ENCODE measurements at places on chromosomes 12 and 14.

GRCh38 chr12:18562531-18562930 lies 175.3 kb downstream of the PLCZ1 start:
- DNase-seq: no peak

GRCh38 chr14:68307790-68308168 lies 485.1 kb downstream of the ZFP36L1 start:
- no peak for DNase-seq

DNA sequence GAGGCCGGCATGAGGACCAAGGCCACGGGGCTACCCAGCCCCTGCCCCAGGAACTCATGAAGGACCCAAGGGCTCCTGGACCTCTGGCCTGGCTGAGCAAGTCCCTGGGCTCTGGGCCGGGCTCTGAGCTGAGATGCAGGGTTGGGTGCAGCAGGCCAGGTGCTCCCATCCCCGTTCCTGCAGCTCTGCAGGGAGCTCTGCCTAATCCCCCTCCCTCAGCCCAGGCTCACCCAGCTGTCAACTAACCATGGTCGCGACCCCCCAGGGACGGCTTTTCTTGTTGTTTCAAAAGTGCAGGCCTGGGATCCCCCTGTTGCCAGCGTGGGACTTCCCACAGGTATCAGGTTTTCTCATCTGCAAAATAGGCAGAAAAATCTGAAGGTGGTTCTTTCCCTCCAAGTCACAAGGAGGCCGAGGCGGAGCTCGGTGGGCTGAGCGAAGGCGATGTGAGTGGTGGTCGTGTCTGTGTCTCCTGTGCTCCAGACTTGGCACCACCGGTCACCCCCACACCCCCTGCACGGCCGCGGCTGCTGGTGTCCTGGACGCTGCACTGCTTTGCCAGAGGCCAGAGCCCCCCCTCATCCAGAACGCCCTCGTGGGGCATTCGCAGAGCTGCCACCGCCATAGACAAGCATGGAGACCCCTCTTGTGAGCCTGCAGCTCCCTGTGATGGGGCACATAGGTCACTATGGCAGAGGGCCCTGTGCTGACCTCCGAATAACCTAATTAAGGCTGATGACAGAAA lies 22.5 kb upstream of the GALNT9 start:
- DNase-seq: no peak

DNA sequence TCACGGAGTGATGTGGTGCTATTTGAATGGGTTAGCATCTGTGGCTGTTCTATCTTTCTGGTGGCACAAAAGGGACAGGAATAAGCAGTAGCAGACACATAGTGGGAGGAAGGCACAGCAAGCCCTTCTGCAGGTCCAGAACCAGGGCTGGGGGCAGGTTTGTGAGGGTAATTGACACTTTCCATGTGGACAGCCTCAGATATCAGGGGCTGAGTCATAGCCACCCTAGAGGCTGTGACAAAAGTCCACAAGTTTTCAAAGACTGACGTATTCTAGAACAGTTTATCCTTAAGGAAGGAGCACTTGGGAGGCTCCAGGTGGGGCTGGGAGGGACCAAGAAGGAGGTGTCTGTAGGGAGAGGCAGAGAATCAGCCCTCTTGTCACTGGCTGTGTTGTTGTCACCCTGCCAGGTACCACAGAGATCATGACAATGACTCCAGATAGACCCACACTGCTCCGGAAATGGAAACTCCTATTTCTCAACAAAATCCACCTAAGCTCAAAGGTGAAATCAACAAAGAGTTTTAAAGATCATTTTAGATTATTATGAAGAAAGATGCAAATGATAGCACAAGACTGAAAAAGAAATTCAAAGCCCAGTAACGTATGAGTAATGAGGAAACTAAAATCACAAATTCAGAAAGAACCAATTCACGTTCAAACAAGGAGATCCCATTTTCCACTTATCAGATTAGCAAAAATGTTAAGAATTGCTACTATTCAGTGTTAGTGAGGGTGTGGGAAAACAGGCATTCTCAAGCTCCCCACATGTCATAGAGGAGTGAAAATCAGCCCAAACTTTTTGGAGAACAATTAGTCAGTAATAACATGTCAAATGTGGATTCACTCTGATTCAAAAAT lies 48.3 kb downstream of the NFKBIA start:
- peak; percentile 61 for DNase-seq

- DNase-seq: peak; percentile 93
Measured at GRCh38 chr14:99729991-99730875, 46.1 kb downstream of the CYP46A1 start.

GRCh38 chr12:123997033-123997822 lies 24.2 kb downstream of the ZNF664 start:
- DNase-seq: no peak

DNA sequence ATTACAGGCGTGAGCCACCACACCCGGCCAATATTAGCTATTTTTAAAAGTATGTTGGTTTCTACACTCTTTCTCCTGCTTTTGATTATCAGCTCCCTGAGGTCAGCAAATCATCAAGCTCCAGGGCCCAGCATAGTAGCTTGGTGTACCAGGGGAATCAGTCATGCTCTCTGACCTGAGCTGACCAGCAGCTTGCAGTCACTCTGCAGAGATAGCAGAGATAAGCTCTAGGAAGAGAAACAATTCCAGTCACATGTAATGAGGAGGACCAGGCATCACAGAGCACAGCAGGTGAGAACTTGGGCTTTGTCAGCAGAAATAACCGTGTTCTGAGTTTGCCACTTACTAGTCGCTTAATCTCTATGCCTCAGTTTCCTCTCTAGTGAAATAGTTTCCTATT lies 8.5 kb downstream of the PLEKHD1 start:
- DNase-seq: peak; percentile 2

GRCh38 chr14:42710071-42710470 lies 1103.4 kb downstream of the LRFN5 start:
- DNase-seq: no peak

GRCh38 chr12:27593266-27593665 lies 69.3 kb downstream of the PPFIBP1 start:
- DNase-seq: no peak

- no peak for DNase-seq
Measured at GRCh38 chr14:69619012-69619411, 7.6 kb downstream of the SUSD6 start.

DNA sequence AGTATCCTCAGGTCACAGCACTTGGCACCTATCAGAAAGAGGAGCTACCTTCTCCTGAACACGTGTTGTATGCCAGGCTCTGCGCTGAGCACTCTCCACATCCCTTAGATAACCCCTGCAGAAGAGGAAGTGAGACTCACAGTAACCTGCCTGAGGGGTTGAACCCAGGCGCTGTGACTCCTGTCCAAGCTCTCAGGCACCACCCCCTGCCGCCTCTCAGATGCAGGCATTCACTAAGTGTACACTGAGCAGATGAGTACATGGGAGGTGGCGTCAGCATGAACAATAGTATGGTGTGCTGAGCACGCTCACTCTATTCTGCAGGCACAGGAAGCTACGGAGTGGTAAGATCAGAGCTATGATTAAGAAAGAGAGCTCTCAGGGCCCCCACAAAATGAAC lies 21.0 kb upstream of the RIC8B start:
- DNase-seq: peak; percentile 74

- DNase-seq: no peak
Measured at GRCh38 chr12:119463211-119463926, 128.8 kb downstream of the CCDC60 start.

GRCh38 chr12:123062681-123063486 lies 82.4 kb downstream of the ARL6IP4 start:
- no peak for DNase-seq

GRCh38 chr12:124796303-124796960 lies 67.2 kb downstream of the SCARB1 start:
- no peak for DNase-seq

- DNase-seq: no peak
Measured at GRCh38 chr14:100577321-100577985, 9.8 kb downstream of the BEGAIN start.

GRCh38 chr12:5102261-5102789 lies 58.6 kb downstream of the KCNA5 start:
- no peak for DNase-seq

DNA sequence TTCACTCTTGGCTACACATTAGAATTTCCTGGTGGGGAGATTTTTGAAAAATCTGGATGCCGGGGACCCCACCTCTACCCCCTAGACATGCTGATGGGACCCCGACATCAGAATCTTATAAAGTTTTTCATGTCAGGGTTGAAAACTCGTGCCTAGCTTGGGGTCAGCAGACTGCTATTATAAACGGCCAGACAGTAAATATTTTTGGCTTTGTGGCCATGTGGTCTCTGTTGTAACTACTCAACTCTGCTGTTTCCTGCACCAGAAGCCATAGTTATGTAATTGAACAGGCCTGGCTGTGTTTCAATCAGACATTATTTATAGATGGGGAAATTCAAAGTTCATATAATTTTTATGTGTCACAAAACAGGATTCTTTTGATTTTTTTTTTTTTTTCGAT lies 41.6 kb downstream of the ACACB start:
- DNase-seq: no peak
